Peyer's patch (tissue), 4 donors: ENCODE measurements at places on chromosomes 12 and 14. TPM values are rescaled to one million over a fixed set of nuclear protein-coding genes. Genes with fewer than 3 reads are reported as not detected.

DNA sequence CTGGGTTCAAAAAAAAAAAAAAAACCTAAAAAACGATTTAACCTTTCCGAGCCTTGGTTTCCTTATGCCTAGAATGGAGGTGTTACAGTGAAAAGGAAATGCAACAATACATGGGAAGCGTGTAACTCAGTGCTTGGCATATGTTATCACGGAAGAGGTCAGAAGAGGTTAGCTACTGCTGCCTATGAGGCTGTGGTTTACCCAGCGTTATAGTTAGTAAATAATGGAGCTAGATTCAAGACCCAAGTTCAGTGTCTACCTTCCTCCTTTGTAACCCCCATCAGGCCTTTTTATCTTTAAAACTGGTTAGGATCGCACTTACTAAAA is 839 bp downstream of the IFT43 start:
- no peaks in the 10 kb centered on the region for H3K36me3 ChIP-seq
- H3K4me3 ChIP-seq, result peak overlapping the region; percentile 97
- H3K4me1 ChIP-seq, result no peaks in the 10 kb centered on the region
- DNase-seq, result no peak
- H3K27me3 ChIP-seq, result no peaks in the 10 kb centered on the region
- H3K27ac ChIP-seq, result peak overlapping the region; percentile 85

DNA sequence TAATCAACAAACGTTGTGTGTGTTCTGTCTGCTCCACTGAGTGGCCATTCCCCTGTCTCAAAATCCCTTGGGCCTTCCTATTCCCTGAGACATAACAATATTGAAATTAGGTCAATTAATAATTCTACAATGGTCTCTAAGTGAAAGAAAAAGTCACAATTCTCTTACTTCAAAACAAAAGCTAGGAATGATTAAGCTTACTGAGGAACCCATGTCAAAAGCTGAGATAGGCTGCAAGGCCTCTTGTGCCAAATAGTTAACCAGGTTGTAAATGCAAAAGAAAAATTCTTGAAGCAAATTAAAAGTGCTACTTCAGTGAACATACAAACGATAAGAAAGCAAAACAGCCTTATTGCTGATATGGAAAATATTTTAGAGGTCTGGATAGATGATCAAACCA is 65.0 kb upstream of the AMIGO2 start:
- H3K27ac ChIP-seq, result no peak overlapping the region
- H3K4me1 ChIP-seq, result no peaks in the 10 kb centered on the region
- H3K4me3 ChIP-seq, result no peak overlapping the region
- H3K36me3 ChIP-seq, result no peaks in the 10 kb centered on the region
- DNase-seq, result no peak

- H3K4me1 ChIP-seq, result no peaks in the 10 kb centered on the region
- H3K36me3 ChIP-seq, result no peaks in the 10 kb centered on the region
- DNase-seq, result no peak
- H3K4me3 ChIP-seq, result no peak overlapping the region
- H3K27ac ChIP-seq, result no peak overlapping the region
These were observed 111.8 kb downstream of the PRIMA1 start for GRCh38 chr14:93676416-93676958.

DNA sequence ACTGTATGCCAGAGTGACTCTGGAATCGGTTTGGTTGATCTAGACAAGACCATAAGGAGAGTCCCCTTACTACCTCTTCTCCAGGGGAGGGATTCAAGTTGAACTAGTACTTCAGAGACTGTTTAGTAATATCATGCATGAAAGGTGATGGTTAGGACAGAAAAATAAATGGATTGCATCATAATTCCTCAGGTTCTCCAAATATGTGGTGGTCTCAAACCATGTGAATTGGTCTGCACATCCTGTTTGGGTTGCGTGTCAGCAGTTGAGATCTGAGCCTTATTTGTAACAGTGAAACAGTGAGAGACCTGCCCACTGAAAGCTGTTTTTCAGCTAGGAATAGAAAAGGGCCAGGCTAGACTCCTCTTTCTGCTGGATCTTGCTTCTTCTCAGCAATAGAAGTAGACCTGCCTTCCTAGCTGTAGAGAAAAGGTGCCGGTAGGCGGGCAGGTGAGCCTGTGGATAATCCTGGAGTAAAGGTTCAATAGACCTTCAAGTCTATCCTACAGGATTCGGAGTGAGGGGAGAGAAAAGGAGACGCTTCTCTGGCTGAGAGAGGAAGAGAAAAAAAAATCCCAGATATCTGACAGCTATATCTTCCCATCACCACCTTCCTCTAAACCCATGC is 258.5 kb upstream of the E2F7 start:
- H3K27me3 ChIP-seq, result no peaks in the 10 kb centered on the region
- no peaks in the 10 kb centered on the region for H3K4me1 ChIP-seq
- no peak overlapping the region for H3K27ac ChIP-seq
- no peak for DNase-seq

The A2ML1 gene
- not detected for total RNA-seq

The SMIM41 gene
- total RNA-seq, result 1.4 TPM

The METTL25 gene
- total RNA-seq, result 23.9 TPM

The PLEKHG7 gene
- total RNA-seq, result 2.4 TPM
